ENCODE measurements at places on chromosomes 12 and 14.
A peak's percentile ranks its signal among the peaks of the same experiment; 100 is the strongest.

- peak; percentile 16 for DNase-seq
These were observed 177.3 kb downstream of the MYRFL start for GRCh38 chr12:70002097-70002911.

DNA sequence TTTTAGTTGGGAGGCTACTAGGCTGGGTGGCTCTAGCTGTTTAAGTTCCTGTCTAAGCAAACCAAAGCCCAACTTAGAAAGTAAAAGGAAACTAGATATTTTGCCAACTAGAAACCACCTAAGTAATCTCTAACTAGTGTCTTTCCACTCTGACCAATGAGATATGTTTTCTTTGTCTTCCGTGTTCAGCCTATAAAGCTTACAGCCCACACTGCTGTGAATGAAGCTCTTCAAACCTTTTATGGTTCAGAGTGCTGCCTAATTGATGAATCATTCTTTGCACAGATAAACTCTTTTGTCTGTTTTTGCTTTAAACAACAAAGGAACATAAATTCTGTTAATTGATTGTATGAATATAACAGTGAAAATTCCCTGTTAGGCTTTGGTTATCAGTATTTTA lies 66.1 kb downstream of the FUT8 start:
- no peak for DNase-seq

DNA sequence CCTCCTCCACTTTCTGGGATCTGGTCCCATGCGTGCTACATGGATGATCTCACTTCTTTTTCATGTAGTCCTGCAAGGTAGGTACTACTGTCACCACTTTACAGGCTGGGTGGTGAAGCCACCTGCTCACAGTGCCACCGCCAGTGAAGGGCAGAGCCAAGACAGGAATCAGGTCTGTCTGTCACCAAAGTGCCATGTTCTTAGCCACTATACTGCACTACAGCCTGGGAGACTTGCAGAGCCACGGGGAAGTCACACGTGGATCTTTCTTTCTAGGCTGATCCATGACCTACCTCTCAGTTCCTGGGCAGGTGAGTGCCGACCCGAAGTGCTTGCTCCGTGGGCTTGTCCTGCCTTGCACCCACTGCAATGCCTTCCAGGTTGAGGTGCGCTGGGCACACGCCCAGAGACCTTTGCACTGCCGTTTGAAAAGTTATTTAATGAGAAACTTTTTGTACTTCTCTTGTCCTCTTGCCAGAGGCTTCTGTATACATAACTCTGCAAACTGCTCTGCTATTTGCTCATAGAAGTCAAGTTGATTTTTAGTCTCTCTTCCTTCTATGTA lies 19.7 kb upstream of the CLMN start:
- DNase-seq, result no peak

DNA sequence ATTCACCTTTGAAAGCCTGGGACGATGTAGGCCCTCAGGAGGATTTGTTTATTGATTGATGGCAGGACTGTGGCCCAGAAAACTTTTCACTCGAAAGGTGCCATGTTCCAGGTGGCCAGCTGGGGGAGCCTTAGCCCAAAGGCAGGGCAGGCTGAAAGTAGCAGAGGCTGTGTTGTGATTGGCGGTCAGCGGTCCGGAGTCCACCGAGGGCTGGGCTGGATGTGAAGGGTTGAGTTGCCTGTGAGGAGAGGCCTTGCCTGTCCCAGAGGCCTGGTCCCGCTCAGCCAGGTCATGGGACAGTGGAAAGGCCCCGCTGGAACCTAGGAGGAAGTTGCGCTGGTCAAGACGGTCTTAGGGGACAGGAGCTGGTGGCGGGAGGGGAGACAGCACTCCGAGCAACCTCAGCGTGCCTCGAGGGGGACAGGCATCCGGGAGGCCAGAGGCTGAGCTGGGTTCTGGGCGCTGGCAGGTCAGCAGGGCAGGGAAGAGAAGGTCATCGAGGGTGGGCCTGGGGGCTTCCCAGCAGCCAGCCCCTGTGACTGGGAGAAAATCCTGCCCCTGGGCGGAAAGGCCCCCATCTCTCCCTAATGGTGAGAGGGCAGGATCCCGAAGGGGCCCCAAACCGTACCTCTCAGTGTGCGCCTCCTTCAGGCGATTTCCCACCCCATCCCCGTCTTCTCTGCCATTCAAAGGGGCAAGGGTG lies 26.3 kb downstream of the CMA1 start:
- DNase-seq, result no peak

DNA sequence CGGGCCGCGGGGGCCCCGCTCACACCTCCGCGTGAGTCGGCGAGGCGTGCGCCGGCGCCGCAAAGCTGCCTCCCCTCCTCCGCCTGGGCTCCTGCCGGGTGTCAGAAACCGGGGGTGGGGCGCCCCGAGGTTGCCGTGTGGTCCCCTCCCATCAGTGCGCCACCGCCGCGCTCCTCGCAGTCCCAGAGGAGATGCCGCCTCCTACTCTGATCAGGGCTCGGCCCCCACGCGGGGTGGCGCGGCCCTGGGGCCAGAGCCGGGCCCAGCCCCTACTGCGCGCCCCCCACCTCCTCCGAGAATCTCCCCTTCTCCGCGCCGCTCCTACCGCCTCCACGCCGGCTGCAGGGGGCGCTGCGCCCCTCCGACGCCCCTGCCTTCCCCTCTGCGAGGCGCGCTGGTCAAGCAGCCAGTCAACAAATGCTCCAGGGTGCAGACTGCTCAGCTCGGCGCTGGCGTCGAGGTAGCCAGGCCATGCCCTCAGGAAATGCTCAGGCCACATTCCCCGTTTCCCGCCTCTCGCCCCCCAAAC lies 467 bp upstream of the JAG2 start:
- DNase-seq, result no peak

GRCh38 chr12:12007001-12007712 lies 63.6 kb upstream of the BCL2L14 start:
- DNase-seq, result no peak

- no peak for DNase-seq
These were observed 12.6 kb upstream of the OR10P1 start for GRCh38 chr12:55624056-55624455.

DNA sequence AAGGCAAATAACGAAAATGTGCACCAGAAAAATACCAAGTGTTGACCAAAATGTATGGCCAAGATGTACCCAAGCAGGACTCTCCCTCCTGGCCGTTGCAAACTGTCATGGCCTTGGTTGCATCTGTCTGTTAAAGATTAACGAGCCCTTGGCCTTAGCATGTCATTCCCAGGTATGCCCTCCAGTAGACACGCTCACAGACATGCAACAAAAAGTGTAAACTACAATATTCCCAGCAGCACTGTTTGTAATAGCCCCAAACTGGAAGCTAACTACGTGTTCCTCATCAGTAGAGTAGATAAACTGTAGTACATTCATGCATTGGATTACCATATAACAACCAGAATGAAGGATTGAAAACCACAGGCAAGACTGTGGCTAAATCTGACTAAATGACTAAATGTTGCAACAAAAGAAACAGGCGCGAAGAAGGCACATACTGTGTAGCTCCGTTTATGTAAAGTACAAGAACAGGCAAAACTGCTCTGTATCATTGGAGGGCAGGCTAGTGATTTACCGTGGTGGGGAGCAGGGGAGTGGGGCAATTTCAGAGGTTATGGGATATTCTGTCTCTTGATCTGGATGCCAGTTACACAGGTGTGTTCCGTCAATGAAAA lies 232.8 kb upstream of the DIO3 start:
- no peak for DNase-seq

- no peak for DNase-seq
These were observed 994 bp downstream of the PRORP start for GRCh38 chr14:35123388-35123703.

GRCh38 chr12:112879191-112879705 lies 27.5 kb upstream of the OAS1 start:
- no peak for DNase-seq

DNA sequence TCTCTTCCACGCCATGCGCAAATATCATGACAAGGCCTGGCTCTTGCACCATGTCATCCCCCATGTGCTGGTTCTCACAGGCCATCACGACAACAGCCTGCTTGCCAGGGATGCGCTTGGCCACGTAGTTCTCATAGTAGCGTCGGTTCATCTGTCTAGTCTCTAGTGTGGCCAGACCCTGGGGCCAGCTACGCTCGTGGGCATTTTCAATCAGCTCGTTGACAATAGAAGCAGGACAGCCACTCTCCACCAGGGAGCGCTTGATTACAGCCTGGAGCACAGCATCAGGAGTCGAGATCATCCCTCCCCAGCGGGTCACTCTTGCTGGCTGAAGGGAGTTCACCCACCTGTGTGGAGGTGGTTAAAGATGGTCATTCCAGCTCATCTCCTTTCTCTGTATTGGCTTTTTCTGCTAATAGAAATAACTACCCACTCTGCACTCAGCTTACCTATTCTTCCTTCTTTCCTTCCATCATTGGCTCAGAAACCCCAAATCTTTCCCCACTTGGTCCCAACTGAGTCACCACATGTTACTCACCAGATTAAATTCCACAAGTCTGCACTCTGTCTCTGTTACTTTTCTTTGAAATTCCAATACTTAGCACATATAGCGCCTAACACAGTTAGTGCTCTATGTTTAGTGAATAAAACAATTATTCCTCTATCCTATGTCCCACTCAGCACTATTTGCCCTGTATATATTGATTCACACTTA lies 15.1 kb downstream of the RNF41 start:
- peak; percentile 72 for DNase-seq

DNA sequence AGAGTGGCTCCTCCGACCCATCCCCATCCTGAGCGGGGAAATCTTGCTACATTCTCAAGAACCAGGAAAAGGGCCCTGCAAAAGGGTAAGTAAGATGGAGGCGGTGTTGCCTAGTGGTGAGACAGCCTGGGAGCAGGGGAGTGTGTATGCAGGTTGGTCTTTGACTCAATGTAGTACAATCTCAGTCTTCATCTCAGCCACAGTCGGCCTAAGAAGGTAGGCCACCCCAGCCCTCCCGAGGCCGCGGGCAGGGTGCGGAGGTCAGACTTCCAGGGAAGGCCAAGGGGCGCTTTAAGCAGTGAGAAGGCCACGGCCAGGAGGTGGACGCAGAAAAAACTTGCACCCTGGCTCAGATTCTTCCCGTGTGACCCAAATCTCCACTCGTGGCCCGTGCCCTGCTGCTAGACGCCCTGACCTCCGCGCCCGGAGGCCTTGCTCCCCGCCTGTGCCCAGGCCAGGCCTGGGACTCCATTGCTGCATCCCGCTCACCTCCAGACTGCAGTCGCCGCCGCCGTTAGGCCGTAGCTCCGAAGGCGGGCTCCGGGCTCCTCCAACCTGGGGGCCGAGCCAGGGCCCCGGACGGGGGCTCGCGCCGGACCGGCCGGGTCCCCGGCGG lies 435 bp downstream of the FOXM1 start:
- DNase-seq, result no peak

DNA sequence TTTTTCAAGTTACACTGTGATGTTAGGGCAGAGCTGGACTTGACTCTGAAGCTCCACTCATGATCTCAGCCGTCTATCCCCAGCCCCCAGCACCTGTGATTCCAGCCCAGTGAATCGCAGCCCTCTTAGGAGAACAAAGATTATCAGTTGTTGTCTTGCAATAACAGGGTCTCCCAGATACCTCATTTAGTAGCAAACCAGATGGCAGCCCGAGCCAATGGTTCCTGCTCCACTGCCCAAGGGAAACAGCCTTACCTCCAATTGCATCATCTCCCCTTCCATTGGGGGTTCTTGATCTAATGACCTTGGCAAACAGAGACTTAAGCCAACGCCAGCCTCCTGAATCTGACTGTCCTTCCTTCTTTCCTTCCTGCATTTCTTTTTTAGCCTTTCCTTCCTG lies 371.2 kb downstream of the BCL11B start:
- DNase-seq, result no peak

- no peak for DNase-seq
These were observed 16.1 kb upstream of the PLEKHG6 start for GRCh38 chr12:6294156-6295093.

DNA sequence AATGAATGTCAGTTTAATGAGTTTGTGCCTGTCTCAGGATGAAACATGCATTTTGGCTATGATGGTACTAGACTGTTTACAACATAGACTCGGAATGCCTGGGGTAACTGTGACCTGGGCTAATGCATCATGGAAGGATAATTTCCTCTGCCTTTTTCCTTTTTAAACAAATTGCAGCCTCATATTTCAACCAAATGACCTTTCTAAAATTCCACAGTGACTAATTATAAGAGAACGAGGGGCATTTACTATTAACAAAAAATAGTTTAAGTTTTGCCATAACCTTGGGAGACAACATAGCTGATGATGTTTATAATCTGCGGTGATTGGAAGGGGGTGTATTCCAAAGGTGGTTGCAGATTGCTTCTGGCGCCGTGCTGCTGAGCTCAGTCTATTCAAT lies 1140.5 kb downstream of the GALC start:
- DNase-seq, result no peak

DNA sequence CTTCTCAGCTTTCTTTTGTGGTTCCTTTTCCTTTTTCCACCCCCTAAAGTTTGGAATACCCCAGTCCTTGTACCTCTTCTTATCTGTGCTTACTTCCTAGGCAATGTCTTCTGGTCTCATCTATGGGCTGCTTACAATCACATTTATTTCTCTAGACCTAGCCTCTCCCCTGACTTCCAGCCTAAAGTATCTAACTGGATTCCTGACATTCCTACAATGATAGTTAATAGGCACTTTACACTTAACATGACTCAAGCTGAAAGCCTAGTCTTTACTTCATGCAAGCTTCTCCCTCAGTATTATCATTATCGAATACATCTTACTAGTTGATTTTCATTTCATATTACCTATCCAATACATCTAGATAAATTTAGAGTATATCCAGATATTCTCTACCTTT lies 21.2 kb downstream of the CLECL1 start:
- DNase-seq, result no peak

DNA sequence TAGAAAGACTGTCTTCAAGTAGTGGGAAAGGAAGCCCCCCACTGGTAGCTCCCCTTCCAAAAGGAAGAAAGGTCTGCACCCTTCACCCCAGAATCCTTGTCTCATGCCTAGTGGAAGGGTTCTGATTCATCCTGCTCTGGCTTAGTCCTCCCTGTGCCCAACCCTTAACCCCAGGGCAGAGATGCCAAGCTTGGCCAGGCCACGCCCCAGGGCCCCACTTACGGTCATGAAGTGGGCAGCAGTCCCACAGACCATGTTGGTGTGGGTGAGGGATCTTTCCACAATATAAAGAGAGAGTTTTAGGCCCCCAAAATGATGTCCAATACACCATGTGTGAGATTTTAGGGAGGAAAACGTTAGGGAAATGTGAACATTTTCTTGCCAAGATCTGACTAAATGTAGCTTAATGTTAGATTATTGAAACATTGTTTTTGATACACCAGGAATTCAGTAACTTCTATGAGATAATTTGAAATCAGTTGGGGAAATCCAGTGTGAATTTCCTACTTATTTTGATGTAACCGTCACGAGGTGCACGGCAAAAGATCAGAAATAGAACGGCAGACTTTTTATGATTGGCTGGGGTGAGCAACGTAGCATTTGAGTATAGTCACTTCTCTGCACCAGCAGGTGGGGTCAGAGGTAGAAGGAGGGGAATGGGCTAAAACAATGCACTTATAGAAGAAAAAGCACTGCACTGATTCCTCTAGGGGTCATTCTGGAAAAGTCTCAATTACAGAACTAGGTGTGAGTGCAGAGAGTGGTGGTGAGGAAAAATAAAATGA lies 8.2 kb upstream of the SSPN start:
- no peak for DNase-seq

DNA sequence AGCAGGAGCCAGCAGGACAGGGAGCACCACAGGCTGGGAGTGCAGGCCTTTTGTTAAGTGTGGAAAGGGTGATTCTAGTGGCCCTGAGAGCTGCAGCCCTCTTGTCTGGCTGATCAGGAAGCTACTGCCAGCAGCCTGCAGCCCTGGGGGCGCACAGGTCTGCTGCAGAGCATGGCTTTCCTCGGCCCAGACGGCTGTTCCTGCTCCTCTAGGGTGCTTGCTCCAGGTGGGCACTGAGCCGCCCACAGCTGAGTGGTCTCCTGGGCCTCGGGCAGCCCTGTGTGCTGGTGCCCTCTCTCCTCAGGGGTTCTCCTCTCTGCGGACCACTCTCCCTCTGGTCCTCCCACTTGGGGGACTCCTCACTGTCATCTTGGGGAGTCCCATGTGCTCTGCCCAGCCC lies 18.9 kb downstream of the CCDC88C start:
- no peak for DNase-seq
